Stomach (tissue), 19 donors: ENCODE measurements at places on chromosomes 2 and 18. TPM values are rescaled to one million over a fixed set of nuclear protein-coding genes. Genes with fewer than 3 reads are reported as not detected.

The OSBPL1A gene
- 45.5 TPM for total RNA-seq

DNA sequence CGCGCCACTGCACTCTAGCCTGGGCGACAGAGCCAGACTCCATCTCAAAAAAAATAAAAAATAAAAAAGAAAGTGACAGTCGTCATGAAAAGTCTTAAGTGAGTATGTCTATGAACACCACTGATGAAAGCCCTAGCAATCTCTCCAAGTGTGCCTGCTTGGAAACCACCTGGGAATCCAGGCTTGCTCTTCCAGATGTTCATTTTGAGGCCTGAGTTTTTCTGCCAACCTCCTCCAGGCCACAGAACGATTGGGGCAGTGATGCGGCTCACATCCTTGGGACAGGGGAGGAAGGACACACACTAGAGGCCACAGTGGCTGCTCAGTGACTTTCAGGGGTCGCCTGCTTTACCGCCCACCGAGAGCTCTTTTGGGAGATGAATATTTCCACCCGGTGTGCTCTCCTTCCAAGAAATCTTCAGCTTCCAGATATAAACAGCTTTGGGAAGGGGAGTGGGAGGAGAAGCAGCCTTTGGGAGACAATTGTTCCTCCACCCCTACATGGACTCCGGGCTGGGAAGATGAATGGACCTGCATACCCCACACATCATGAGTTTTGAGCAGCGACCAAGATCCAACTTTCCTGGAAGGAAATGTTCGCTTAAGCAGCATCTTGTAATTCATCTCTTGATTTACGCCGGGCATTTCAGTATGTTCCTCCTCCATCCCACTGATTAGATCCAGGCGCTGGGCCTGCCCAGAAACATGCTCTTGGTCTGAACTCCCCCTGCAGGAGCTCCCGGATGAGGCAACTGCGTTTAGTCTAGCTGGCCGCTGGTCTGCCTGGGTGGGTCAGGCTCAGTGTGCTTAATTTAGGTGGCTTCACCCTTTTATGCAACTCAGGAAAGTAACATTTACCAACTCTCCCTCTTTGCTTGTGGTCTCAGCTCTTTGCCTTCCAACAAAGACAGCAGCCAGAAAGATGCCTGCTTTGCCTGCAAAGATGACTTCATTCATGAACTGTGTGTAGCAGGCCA lies 6.2 kb upstream of the ARMC9 start:
- H3K36me3 ChIP-seq, result no peaks in the 10 kb centered on the region
- peaks cover 5% of the 10 kb centered on the region for H3K27me3 ChIP-seq
- H3K4me3 ChIP-seq, result no peak overlapping the region
- peak overlapping the region; percentile 87 for H3K27ac ChIP-seq
- peak; percentile 73 for DNase-seq
- peaks cover 11% of the 10 kb centered on the region for H3K4me1 ChIP-seq

The PMS1 gene
- 19.6 TPM for total RNA-seq

DNA sequence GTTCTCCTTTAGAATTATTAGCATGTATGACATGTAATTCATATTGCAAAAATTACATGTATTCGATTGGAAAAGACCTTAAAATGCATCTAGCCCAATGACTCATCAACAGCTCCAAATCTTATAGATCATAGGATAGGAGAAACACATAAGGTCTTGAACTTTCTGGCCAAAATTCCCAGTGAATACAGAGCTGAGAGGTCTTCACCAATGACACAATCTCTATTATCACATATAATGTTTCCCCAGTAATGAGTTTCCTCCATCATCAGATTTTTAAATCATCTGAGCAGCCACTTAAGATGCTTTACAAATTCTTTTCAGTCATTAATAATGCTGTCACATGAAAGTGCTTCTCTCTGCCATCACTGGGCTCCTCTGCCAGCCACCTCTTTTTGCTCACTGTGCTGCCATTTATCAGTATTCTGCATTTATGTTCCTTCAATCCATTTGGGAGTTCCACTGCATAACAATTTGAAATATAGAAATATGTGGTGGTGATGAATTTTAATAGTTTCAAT lies 804.9 kb downstream of the SUCLG1 start:
- H3K4me1 ChIP-seq, result no peaks in the 10 kb centered on the region
- H3K27ac ChIP-seq, result no peak overlapping the region
- no peaks in the 10 kb centered on the region for H3K27me3 ChIP-seq
- H3K36me3 ChIP-seq, result no peaks in the 10 kb centered on the region

The KHK gene
- not detected for total RNA-seq

DNA sequence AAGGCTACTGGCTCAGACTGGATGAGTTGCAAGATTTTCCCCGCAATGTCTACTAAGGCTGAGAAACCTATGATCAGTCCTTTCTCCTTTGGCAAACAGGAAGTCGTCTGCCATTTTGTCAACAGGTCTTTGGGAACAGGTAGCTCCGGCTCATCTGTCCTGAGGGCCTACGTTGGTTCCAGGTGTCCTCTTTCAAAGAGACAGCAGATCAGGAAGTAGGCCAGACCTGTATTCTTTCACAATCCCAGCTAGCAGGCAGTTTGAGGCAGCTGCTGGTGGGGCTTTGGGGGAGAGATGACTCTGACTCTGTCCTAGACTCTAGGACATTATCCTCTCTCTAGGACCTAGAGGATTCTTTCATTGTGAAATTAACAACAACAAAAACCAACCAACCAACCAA lies 98.6 kb downstream of the ACTR2 start:
- no peaks in the 10 kb centered on the region for H3K27me3 ChIP-seq
- H3K27ac ChIP-seq, result no peak overlapping the region
- no peaks in the 10 kb centered on the region for H3K4me1 ChIP-seq
- H3K4me3 ChIP-seq, result no peak overlapping the region
- peaks cover 33% of the 10 kb centered on the region for H3K36me3 ChIP-seq
- no peak for DNase-seq

The MC4R gene
- not detected for total RNA-seq

- H3K36me3 ChIP-seq, result peaks cover 21% of the 10 kb centered on the region
- no peaks in the 10 kb centered on the region for H3K27me3 ChIP-seq
- no peak overlapping the region for H3K4me3 ChIP-seq
- no peak overlapping the region for H3K27ac ChIP-seq
Measured at GRCh38 chr2:120219291-120219690, 3.9 kb downstream of the TMEM185B start.

DNA sequence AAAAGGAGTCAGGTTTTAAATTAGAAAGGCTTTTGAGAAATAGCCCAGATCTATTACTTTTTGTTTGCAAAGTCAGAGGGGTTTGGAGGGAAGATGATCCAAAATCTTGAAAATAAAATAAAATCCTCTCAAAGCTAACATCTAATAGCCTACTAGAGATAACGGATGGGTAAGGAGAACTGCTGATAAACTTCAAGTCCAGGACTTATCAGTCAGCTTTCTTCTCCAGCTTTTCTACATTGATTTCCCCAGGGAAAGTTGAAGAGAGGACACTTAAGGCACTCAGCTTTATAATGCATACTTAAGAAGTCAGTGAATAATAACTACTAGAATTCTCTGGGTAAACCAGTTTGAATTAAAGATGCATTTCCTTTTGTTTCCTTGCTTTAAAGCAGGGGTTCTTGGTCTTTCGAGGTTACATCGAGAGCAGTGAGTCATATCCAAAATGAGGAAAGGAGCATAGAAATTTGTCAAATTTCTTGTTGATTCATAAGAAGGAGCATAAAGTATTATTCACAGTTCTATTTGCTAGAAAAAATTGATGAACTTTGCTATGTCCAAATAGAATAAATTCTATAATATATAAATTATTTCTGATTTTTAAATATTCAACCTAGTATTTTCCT lies 43.2 kb upstream of the ITPRID2 start:
- no peak overlapping the region for H3K27ac ChIP-seq
- H3K4me1 ChIP-seq, result peaks cover 9% of the 10 kb centered on the region
- H3K4me3 ChIP-seq, result no peak overlapping the region
- H3K36me3 ChIP-seq, result no peaks in the 10 kb centered on the region

- no peak overlapping the region for H3K27ac ChIP-seq
- H3K4me3 ChIP-seq, result no peak overlapping the region
- peaks cover 17% of the 10 kb centered on the region for H3K4me1 ChIP-seq
Measured at GRCh38 chr2:32289165-32289999, 11.7 kb downstream of the YIPF4 start.

The IL36A gene
- total RNA-seq, result not detected

DNA sequence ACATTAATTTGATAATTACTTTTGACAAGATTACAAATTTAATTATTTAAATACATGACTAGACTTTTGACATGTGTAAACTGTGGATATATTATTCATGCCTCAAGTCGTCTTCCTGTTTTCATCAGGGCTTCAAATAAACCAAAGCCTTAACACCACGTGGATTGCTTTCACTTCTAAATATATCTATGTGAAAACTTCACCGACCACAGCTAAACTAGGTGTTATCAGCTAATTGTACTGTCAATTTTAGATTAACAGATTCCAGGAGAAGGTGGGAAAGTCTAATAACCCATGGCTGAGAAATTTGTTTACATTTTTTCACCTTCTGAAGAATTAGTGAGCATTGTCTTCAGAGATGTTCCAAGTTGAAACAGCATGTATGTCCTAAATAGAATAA lies 494.7 kb upstream of the FAM98A start:
- no peaks in the 10 kb centered on the region for H3K27me3 ChIP-seq
- H3K4me3 ChIP-seq, result no peak overlapping the region
- no peak overlapping the region for H3K27ac ChIP-seq
- DNase-seq, result no peak
- H3K36me3 ChIP-seq, result no peaks in the 10 kb centered on the region
- no peaks in the 10 kb centered on the region for H3K4me1 ChIP-seq

The GLB1L gene
- 31.4 TPM for total RNA-seq

DNA sequence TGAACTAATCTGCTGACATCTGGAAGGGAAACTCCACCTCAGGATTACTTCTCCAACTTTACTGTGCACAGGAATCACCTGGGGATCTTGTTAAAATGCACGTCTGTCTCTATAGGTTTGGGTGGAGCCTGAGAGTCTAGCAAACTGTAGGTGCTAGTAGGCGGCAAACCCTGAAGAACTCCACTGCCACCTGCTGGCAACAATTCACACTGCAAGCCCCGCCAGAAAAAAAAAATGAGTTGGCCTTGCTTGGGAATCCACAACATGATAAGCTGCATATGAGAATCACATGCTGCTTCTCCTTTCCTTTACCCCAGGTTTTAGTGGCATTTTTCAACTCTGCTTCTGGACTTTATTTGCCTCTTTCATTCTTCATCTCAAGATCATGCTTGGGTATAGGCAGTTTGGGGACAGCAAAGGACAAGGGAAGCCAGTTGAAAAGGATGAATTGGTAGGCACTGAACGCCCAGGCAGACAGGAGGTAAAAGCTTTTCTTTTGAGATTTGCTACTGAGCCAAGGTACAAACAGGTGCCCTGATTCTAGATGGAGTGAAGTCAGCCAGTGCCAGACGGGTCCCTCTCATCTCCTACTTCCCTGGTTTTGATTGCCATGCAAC lies 88.8 kb downstream of the VIT start:
- peak; percentile 86 for DNase-seq
- no peaks in the 10 kb centered on the region for H3K4me1 ChIP-seq
- H3K27me3 ChIP-seq, result no peaks in the 10 kb centered on the region
- H3K4me3 ChIP-seq, result no peak overlapping the region
- H3K36me3 ChIP-seq, result no peaks in the 10 kb centered on the region

The CFAP65 gene
- 2.6 TPM for total RNA-seq

- H3K27me3 ChIP-seq, result peaks cover 5% of the 10 kb centered on the region
- H3K27ac ChIP-seq, result no peak overlapping the region
- no peak overlapping the region for H3K4me3 ChIP-seq
- no peaks in the 10 kb centered on the region for H3K4me1 ChIP-seq
Measured at GRCh38 chr2:72033636-72034035, 114.0 kb downstream of the CYP26B1 start.

GRCh38 chr2:206232287-206233035 lies 42.0 kb upstream of the ZDBF2 start:
- H3K36me3 ChIP-seq, result no peaks in the 10 kb centered on the region
- H3K27me3 ChIP-seq, result peaks cover 3% of the 10 kb centered on the region
- H3K4me3 ChIP-seq, result no peak overlapping the region
- H3K27ac ChIP-seq, result no peak overlapping the region
- H3K4me1 ChIP-seq, result no peaks in the 10 kb centered on the region

- H3K27me3 ChIP-seq, result no peaks in the 10 kb centered on the region
- H3K36me3 ChIP-seq, result peaks cover 39% of the 10 kb centered on the region
Measured at GRCh38 chr2:238278626-238279323, 9.6 kb downstream of the PER2 start.

The C2orf74 gene
- 46.9 TPM for total RNA-seq

GRCh38 chr2:216302981-216303676 lies 69.2 kb downstream of the MARCHF4 start:
- H3K27me3 ChIP-seq, result no peaks in the 10 kb centered on the region
- no peaks in the 10 kb centered on the region for H3K4me1 ChIP-seq
- DNase-seq, result no peak
- H3K4me3 ChIP-seq, result no peak overlapping the region

The TMEM247 gene
- total RNA-seq, result not detected

The REV1 gene
- total RNA-seq, result 25.8 TPM

The CCDC74B gene
- not detected for total RNA-seq

The LDLRAD4 gene
- 16.7 TPM for total RNA-seq

DNA sequence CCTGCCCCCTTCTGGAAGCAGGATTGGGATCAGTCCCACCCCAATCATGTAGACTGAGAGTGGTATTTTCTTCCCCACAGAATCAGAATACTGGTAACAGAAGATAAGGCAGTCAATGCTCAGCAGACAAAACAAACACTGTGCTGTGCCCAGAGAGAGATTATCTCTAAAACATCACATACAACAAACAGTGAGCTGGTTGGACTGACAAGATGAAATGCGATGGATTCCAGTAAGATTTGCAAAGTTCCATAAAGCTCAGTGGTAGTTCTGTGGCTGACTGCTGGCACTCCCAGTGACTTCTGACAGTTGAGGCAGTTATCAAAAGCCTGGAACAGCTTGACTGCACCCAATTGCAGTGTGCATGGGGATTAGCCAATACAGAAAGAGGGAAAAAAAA lies 311.5 kb upstream of the MGAT5 start:
- no peaks in the 10 kb centered on the region for H3K4me1 ChIP-seq
- H3K4me3 ChIP-seq, result no peak overlapping the region
- DNase-seq, result no peak
- H3K27me3 ChIP-seq, result no peaks in the 10 kb centered on the region

GRCh38 chr2:40466935-40467572 lies 15.2 kb upstream of the SLC8A1 start:
- no peaks in the 10 kb centered on the region for H3K4me1 ChIP-seq
- no peaks in the 10 kb centered on the region for H3K27me3 ChIP-seq

- H3K4me1 ChIP-seq, result no peaks in the 10 kb centered on the region
- DNase-seq, result no peak
- H3K36me3 ChIP-seq, result no peaks in the 10 kb centered on the region
- no peak overlapping the region for H3K27ac ChIP-seq
- H3K4me3 ChIP-seq, result no peak overlapping the region
Measured at GRCh38 chr2:49794396-49794795, 640.1 kb upstream of the FSHR start.

The ERBB4 gene
- 0.55 TPM for total RNA-seq

DNA sequence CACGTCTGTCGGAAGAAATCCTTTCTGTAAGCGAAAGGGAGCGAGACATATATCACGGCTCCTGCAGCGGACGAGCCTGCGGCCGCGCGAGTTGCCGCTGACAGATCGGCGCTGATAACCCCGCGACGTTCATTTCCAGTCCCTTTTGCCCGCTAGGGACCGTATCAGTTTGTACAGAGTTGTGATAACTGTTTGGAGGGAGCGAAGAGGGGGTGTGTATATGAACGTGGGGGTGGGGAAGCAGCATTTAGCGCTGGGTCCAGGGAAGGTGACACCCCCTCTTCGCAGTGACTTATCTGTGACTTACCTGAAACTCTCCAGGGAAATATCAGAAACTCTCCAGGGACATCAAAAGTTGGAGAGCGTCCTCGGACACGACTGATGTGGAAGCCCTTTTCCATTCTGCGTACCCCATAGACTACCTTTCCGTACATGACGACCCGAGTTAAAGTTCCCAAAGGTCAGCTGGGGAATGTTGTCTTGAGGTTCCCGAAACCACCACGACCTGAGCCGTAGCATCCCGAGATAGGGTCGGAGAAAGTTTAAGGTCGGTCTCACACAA lies 948 bp upstream of the GATA6 start:
- DNase-seq, result peak; percentile 72
- H3K4me1 ChIP-seq, result peaks cover 46% of the 10 kb centered on the region
- peak overlapping the region; percentile 90 for H3K27ac ChIP-seq
